ENCODE measurements at places on chromosomes 16 and 17.

GRCh38 chr17:48478224-48479013, 48.4 kb upstream of the SKAP1 start:
- no peak for DNase-seq

DNA sequence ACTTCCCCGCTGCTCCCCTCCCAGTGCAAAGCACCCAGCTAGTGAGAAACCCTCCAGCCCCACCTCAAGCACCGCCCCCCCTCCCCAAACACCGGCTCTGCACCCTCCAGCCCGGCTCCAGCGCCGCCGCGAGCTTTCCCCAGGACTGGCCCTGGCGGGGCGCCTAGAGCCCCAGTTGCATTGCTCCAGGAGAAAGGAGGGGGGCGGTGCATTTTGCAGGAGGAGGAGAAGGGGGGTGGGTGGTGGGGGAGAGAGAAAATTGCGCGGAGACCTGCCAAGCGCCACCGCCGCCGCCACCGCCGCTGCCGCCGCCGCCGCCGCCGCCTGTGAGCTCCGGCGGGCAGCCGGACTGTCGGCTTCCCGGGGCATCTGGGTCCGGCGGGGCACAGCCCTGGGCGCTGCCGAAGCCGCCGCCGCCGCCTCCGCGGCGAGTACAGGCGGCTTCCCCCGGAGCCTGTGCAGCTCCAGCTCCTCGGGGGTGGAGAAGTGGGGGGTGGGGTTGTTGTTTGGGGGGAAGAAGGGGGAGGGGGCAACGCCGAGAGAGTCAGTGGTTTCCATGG, 333 bp upstream of the NOG start:
- peak; percentile 51 for DNase-seq

DNA sequence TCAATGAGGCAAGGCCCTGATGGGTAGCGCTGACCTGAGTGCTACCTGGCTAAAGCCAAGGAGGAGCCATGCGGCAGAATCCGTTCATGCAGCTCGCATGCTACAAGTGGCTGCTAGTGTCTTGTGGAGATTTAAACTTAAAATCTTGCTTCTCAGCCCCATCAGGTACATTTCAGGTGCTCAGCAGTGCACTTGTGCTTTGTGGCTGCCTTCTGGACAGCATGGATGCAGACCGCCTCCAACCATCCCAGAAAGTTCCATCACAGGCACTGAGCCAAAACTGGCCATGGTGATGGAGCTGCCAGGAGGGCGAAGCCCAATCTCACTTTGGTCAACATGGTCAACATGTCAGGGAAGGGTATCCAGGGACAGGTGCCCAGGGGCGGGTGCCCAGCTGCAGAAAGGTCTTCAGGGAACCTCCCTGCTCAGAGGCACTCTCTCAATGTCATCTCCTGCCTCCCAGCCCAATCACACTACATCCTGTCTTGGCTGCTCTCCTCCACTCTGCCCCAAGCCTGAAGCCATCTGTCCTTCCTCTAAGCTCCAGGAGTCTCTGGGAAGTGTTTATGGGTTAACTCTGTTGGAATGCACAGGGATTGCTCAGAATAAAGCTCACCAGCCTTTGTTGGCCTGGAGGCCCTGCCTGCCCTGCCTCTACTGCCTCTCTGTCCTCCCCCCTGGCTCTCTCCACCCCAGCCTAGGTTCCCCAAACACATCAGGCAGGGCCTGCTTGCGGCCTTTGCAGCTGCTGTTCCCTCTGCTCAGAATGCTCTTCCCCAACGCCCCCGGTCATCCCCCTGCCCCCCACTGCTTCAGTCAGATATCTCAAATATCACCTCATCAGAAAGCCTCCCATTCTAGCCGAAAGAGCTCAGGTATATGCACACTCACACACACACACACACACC, 18.3 kb upstream of the TNFRSF13B start:
- no peak for DNase-seq

DNA sequence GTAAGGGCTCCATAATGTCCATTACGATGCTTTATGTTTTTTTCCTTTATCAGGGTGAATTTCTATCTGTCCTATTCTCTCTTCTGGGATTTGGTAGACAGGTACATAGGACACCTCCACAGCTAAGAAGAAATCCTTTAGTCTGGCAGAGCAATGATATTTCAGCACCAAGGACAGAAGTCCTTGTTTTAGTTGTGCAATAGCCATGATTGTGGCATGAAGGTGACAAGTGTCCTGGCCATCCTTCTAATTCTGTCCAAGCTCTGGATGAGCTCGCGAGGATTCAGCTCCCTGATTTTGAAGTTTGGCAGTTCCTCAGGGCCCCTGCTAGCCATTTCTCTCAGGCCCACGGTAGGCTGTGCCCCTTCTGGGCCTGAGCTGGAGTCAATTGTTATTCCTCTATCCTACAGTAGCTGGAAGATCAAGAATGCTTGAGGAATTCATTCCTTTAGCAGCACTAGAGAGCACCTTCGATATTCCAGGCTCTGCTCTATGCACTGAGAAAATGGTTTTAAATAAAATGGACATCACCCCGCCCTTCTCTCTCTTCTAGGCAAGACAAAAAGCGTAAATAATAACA, 320.8 kb downstream of the XYLT1 start:
- DNase-seq: no peak

GRCh38 chr17:64354396-64354795, 36.3 kb downstream of the PECAM1 start:
- DNase-seq: no peak

DNA sequence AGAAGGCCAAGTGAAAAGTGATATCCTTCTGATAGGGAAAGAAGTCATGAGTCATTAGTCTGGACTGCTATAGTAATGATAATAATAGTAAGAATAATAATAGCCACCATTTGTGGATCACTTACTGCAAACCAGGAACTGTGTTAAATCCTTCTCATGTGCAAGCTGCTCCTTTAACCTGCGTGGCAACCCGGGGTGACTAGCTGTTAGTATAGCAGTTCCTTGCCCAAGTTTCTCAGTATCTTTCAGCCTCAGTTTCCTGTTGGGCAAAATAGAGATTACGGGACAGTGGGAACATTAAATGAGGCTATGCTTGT, 129.5 kb downstream of the CDH13 start:
- DNase-seq: no peak

GRCh38 chr17:59790910-59791309, 83.5 kb downstream of the VMP1 start:
- DNase-seq: no peak

DNA sequence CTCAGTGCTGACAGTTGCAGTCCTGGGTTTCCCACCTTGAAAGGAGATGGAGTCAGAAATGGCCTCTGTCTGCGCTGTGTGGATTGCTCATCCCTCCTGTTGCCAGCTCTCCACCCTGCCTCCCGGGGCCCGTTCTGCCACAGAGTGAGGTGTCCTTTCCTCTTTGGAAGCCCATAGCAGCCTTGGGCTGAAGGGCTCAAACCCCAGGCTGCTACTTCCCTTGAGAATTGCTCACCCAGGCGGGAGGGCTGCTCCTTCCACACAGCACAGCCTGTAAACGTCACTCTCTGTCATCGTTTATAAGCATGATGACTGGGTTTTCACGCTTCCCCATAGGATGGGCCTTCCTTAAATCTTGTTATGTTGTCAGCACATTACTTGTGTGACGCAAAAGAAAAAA, 62.7 kb downstream of the FOXK2 start:
- DNase-seq: no peak

GRCh38 chr16:51982715-51983680, 563.9 kb downstream of the TOX3 start:
- no peak for DNase-seq

- no peak for DNase-seq
Observed at GRCh38 chr16:15538507-15538906, 104.1 kb downstream of the BMERB1 start.

DNA sequence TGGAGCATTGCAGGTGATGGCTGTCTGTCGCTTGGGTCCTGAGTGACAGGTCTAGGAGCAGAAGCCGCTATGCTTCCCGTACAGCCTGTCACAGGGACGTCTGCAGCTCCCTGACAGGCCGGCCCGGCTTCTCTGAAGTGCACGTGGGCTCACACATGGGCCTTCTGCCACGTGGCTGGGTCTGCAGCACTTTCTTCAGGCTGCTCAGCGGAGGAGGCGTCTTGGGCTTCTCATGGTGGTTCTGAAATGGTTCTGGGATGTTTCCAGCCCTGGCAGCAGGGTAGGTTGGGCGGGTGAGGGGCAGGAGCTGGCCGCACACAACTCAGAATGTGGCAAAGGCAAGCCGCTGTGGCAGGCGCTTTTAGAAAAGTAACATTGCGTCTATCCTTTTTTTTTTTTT, 80.3 kb upstream of the ZNF750 start:
- DNase-seq: peak; percentile 61

DNA sequence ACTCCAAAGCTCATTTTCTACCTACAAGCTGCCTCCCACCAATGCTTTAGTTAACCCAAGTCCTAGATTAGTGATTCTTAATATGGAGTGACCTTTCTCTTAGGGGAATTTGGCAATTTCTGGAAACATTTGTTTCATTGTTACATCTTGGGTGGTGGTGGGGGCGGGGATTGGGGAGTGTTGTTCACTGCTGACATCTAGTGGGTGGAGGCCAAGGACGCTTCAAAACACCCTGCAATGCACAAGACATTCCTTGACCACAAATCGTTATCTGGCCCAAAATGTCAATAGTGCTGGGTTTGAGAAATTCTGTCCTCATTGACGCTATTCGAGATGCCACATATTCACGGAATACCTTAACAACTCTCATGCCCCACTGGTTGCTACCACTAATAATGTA, 282.9 kb downstream of the RBFOX1 start:
- DNase-seq: no peak

DNA sequence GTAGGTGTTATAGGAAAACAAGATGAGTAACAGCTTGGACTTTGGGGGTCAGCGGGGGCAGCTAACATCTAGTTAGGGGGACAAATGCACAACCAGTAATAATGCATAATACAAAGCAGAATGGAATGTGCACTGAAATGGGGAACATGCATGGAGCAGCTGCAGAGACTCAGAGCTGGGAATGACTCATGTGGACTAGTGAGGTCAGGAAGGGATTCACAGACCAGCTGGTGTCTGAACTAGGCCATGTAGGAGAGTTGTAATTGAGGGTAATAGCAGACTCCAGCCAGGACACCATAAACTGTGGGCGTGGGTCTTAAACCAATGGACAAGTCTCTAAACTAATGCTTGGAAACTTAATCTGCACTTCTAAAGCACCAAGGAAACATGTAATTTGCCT, 176.8 kb upstream of the ASIC2 start:
- DNase-seq: peak; percentile 33

GRCh38 chr17:78805301-78805700, 23.2 kb upstream of the CYTH1 start:
- no peak for DNase-seq

DNA sequence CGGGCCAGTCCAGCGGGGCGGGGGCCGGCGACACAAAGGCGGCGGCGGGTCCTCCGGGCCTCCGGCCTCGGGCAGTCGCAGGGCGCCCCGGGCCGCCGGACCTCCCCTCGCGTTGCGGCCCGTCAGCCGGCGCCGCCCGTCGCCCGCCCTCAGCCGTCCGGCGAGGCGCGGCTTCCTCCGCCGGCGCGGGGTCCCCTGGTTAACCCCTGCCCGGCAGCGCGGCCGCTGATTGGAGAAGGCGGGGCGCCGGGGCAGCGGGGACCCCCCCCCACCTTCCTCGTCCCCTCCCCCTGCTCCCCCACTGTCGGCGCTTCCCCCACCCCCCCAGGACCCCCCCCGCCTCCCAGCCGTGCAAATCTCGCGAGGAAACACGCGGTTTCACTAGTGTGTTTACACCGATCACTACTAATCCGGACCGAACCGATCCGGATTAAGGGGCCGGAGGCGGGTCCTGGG, at the start of gene TLK2:
TLK2 (plus strand) TSS at position 402 of the 456 bp plus-strand sequence. CDS start 2,301 bp downstream, outside the sequence.
- DNase-seq: peak; percentile 68

- no peak for DNase-seq
Observed at GRCh38 chr16:50425648-50426047, 56.9 kb upstream of the BRD7 start.

DNA sequence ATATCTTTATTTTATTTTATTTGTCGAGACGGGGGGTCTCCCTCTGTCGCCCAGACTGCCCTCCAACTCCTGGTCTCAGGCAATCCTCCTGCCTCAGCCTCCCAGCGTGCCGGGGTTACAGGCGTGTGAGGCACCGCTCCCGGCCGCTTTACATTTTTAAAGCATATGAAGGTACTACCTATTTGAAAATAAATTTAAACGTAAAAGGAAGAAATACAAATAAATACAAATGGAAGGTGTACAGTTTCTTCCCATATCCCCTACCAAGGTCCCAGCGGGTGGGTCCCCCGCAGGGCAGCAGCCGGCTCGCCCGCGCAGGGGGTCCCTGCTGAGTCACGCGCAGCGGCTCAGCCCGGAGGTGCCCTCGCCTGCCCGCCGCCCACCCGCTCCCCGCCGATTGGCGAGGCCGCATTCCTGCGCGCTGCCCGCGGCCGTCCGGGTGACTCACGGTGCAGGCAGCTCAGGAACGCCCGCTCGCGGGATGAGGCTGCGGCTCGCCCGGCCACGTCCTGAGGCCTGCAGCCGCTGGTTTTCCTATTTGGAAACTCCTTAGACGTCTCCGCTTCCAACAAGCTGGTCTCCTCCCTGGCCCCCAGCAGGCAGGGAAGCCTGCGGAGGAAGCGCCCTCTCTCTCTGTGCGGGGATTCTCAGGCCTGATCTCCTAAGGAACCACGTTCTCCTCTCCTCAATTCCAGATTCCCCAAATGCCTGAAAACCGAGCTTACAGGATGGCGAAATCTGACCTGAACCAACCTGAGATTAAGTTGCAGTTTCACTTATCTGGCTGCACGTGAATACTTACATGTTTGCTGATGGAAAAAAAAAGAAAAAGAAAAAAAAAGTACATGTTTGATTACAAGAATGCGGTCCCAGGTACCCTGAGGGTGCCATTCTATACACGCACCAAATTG, 54.8 kb upstream of the MAP3K14 start:
- DNase-seq: peak; percentile 79

GRCh38 chr17:173166-173911, 8.1 kb downstream of the DOC2B start:
- peak; percentile 13 for DNase-seq

- no peak for DNase-seq
Observed at GRCh38 chr16:2335286-2335895, 5.1 kb downstream of the ABCA3 start.

DNA sequence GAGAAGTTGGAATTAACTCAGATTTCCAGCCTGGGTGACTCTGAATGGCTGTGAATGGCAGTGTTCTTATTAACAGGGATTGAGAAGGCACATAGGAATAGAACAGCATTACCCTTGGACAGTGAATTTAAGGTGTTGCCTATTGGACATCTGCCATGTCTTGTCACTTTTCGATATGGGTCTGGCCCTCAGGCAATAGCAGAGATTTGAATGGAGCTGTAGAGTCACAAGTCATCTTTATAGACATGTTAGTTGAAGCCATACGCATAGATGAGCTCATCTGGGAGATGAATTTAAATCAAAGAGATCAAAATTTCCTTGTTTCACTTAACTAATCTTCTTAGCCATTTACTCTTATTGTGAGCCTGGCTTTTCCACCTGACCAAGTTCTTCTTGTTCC, 14.9 kb upstream of the DHRS11 start:
- DNase-seq: no peak

DNA sequence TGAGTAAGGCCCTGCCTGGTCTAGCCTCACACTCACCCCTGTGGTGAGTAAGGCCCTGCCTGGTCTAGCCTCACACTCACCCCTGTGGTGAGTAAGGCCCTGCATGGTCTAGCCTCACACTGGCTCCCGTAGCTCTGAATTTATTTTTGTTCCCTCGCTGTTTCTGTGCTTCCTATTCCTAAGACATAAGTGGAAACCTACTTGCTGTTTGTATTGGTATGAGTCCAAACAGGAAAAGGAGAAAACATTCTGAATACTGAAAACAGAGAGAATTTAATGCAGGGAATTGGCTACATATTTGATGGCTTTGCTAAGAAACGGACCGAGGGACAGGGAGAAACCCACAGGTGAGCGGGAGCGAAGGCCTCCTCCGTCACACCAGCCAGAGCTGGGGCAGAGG, 267.8 kb downstream of the FOXL1 start:
- DNase-seq: no peak

All from left lung (tissue), 14 donors.